ENCODE measurements at places on chromosomes 13 and 19.

GRCh38 chr13:49097374-49097773 is 121.7 kb downstream of the FNDC3A start:
- no peak for DNase-seq

- DNase-seq: no peak
Measured at GRCh38 chr19:3250675-3251074, 26.2 kb downstream of the CELF5 start.

- no peak for DNase-seq
Measured at GRCh38 chr19:11016631-11017030, 55.8 kb downstream of the SMARCA4 start.

DNA sequence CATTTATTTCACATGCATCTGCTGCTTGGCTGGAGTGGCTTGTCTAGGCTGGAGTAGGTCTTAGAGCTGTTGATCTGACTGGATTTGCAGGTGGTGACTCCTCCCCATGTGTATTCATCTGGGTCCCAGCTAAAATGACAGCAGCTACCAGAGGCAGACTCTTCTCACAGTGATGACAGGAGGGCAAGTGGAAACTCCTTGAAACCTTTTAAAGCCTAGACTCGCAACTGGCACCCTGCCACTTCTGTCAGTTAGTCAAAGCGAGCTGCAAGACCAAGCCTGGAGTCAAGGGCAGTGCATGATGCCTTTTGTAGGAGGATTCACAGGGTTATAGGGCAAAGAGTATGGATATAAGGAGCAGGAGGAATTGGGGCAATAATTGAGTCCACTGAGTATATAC is 65.2 kb downstream of the TEX26 start:
- peak; percentile 35 for DNase-seq

- no peak for DNase-seq
Measured at GRCh38 chr13:21016487-21016886, 44.9 kb downstream of the LATS2 start.

GRCh38 chr13:112980434-112980833 is 11.4 kb downstream of the MCF2L start:
- no peak for DNase-seq

DNA sequence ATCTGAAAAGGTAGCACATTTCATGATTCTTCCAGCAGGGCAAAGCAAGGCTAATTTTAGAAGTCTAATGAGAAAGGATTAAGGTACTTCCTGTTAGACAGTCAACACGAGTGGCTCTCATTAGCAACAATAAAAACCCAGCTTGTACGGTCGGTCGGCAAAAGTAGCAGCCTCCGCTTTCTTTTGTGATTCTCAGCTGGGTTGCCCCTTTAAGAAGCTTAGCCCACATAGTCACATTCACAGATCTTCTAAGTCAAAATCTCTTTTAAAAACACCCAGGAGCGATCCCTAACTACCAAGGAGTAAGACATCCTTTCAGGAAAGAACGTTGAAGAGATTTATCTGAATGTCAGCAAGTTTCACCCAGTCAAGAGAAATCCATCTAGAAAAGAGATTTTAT is 684.8 kb downstream of the DIAPH3 start:
- DNase-seq: no peak
